ENCODE measurements at places on chromosomes 12 and 14.
A peak's percentile ranks its signal among the peaks of the same experiment; 100 is the strongest.

DNA sequence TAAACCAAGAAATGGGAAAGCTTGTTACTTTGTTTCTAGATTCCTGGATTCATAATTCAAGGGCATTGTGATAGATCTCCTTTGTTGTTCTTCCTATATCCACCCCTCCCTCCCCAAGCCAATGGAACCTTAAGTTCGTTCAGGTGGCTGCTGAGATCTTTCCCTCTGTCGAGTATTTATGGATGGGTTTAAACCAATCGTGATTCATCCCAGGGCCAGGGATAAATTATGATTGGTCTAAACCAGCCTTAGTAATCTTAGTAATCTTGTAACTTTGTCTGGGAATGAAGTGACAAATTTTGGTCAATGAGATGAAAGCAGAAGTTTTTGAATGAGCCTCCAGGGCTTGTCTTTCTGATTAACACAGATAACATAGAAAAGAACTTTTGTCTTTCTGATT lies 56.1 kb upstream of the PCED1B start:
- DNase-seq = no peak

DNA sequence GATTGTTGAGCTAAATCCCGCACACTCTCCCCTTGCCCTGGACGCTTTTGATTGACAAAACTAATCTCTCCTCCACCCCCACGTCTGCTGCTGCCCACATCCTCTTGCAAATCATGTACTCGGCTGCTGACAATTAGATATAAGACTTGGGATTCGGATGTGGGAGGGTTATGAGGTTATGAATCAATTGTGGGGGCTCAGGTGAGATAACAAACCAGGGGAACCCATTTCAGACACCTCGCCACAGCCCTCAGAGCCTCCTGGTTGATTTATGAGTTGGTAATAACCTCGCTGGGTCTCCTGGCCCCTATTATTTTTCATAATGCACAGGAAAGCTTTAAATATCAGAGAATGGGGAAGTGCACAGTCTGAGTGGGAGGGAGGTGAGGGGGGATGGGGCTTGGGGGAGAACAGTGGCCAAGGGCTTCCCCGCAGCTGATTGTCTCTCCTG lies 449.9 kb downstream of the DPF3 start:
- no peak for DNase-seq

- DNase-seq = no peak
Observed at GRCh38 chr12:52096332-52097044, 17.0 kb downstream of the SMIM41 start.

GRCh38 chr12:54631551-54631950 lies 3.1 kb downstream of the LACRT start:
- DNase-seq = no peak

- DNase-seq = no peak
Observed at GRCh38 chr12:48998497-48999353, 450 bp downstream of the DDN start.

GRCh38 chr12:132006056-132006680 lies 56.4 kb downstream of the EP400 start:
- no peak for DNase-seq

DNA sequence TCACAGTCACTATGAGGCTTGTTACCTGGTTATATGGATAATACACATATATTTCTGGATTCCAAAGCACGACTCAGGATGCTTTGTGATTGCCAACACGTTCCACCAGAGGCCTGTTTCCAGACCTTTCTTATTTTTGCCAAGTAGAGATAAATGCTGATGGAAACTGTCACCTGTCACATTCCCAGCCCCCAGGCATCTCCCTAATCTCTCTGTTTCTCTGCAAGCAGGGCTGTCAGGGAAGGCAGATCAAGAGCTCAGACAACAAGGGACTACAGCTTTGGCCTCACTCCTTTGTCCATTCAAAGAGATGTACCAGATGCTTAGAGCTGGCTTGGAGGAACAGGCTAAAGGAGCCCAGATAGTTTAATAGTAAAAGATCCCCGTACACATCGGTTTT lies 21.8 kb upstream of the DDHD1 start:
- DNase-seq = no peak

GRCh38 chr12:43978556-43978955 lies 142.7 kb downstream of the TMEM117 start:
- no peak for DNase-seq

DNA sequence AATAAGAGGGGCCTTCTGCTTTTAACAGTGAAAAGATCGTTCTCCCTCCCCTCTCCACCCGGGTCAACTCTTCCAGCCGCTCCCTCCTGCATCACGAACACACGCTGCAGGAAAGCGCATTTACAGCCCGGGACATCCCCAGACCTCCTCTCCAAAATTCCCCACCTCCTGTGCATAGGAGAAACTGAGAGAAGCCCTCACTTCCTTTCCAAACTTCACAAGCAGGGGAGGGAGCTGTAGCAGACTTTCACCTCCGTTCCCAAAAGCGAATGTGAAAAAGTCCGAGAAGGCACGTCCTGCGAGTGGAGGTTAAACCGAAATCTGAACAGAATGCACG lies 513 bp downstream of the BCAT1 start:
- DNase-seq = no peak

GRCh38 chr12:5440978-5441377 lies 9.1 kb downstream of the NTF3 start:
- no peak for DNase-seq

- no peak for DNase-seq
Observed at GRCh38 chr12:121059031-121059898, 20.2 kb upstream of the OASL start.

GRCh38 chr12:29428633-29429032 lies 47.7 kb upstream of the ERGIC2 start:
- DNase-seq = no peak

GRCh38 chr12:51270067-51270950 lies at the start of gene SMAGP:
TSS of gene SMAGP (minus strand) at chr12:51270415. CDS start at chr12:51269278, 1,137 bp downstream.
- peak; percentile 30 for DNase-seq

GRCh38 chr12:71787580-71787979 lies 32.9 kb downstream of the RAB21 start:
- DNase-seq = no peak

DNA sequence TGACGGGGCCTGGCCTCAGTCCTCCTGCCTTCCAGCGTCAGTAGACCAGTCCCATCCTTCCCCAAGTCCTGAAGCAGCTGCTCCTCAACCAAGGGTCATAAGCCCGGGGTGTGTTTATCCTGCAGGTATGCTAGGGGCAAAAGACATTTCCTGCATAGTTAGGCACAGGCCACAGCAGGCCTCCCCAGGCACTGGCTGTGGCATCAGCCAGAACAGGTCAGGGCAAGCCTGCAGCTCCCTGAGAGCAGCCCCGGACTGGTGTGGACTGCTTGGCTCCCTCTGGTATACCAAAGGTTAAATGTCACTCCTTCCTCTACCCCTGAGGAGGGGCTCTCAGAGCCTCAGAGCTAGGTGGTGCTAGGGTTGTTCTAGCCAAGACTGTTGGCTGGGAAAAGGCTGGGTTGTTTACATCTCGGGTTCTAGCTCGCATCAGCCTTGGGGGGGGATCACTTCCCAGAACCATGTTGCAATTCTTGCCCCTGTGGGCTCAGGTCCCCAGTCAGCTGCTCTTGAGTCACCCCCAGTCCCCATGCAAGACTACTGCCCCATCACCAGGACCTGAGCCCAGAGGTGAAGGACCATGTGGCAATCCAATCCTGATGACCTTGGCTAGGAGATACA lies 2.9 kb downstream of the MMP14 start:
- no peak for DNase-seq

DNA sequence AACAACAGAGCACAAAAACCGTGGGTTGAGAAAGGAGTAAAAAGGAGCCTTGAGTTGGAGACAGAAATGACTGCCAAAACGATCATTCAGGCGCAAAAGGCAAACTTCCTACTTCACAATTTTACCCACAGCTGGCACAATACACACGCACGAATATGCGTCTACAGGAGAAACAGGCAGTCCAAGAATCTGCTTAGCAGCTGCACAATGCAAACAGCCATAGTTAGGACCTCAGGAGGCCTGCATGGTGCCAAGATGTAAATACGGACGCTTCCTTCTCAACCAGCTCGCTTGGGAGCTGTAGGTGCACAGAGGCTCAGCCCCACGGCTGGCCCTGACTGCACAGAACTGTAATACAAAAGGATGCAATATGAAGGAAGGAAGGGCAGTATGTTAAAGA lies 250.1 kb upstream of the CAND1 start:
- no peak for DNase-seq

GRCh38 chr12:120734210-120734609 lies 8.6 kb downstream of the ACADS start:
- DNase-seq = no peak

- no peak for DNase-seq
Observed at GRCh38 chr12:115749071-115749841, 528.2 kb downstream of the MED13L start.

DNA sequence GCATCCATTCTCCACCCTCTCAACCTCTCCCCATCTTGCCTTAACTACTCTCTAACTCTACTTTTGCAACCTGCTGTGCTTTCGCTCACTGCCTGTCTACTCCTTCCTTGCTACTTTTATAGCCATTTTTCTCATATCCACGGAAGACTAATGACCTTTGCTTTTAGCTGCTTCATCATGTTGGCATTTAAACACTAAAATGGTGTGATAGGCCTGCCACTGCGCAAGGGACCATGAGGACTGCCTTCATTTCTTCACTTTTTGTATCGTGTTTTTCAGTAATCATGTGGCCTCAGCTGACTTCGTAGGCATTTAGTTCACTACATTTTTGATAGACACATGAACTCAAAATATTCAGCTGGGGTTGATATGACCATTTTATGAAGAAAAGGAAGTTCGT lies 252.1 kb downstream of the BCAT1 start:
- DNase-seq = no peak

DNA sequence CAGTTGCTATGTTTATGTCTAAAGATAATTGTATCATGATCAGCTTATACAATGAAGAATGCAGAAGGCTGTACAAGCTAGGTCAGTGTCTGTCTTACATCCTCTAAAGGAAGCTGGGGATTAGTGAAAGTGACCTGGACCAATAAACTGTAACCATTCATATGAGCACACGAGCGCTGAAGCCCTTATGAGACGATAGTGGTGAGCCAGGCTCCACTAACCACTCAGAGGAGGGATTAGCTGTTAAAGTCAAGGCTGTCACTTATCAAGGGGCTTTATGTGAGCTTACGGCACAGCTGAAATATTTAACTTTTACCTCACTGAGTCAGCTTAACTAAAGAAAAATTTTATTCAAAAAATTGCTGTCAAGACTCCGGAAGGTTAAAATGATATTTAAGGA lies 30.3 kb downstream of the NDUFA12 start:
- DNase-seq = no peak

- DNase-seq = no peak
Observed at GRCh38 chr12:26732005-26732908, 100.7 kb downstream of the ITPR2 start.

GRCh38 chr14:100754020-100754419 lies 27.3 kb downstream of the DLK1 start:
- no peak for DNase-seq

- DNase-seq = no peak
Observed at GRCh38 chr14:32986791-32987540, 48.3 kb downstream of the NPAS3 start.

- no peak for DNase-seq
Observed at GRCh38 chr12:17020765-17021164, 414.8 kb upstream of the LMO3 start.

DNA sequence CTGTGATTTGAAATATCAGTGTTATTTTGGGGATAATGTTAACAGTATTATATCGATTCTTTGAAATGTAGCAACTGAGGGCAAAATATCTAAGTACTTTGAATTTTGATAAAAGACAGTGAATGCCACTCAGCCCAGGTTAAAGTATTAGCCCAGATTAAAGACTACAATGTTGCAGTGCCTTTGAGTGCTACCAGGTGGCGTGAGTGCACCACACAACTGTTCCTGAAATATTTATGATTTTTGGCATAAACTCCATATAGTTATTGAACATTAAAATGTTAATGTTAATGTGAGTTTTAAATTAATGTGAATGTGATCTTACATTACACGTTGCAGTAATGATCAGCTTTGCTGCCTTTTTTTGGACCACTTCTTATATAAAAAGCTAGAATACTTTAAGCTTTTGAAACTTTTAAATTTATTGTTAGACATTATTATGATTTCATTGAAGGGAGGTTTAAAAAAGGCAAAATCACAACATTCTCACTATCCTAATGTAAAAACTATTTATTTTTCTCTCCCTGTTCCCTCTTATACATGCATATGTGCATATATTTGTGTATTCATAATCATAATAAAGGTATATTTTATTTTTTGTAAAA lies 22.5 kb downstream of the MRPS35 start:
- DNase-seq = no peak

- no peak for DNase-seq
Observed at GRCh38 chr14:101102875-101103274, 199.4 kb upstream of the RTL1 start.

- DNase-seq = no peak
Observed at GRCh38 chr14:75431827-75432226, 4.0 kb downstream of the JDP2 start.

- no peak for DNase-seq
Observed at GRCh38 chr12:24608637-24609285, 340.1 kb downstream of the BCAT1 start.

DNA sequence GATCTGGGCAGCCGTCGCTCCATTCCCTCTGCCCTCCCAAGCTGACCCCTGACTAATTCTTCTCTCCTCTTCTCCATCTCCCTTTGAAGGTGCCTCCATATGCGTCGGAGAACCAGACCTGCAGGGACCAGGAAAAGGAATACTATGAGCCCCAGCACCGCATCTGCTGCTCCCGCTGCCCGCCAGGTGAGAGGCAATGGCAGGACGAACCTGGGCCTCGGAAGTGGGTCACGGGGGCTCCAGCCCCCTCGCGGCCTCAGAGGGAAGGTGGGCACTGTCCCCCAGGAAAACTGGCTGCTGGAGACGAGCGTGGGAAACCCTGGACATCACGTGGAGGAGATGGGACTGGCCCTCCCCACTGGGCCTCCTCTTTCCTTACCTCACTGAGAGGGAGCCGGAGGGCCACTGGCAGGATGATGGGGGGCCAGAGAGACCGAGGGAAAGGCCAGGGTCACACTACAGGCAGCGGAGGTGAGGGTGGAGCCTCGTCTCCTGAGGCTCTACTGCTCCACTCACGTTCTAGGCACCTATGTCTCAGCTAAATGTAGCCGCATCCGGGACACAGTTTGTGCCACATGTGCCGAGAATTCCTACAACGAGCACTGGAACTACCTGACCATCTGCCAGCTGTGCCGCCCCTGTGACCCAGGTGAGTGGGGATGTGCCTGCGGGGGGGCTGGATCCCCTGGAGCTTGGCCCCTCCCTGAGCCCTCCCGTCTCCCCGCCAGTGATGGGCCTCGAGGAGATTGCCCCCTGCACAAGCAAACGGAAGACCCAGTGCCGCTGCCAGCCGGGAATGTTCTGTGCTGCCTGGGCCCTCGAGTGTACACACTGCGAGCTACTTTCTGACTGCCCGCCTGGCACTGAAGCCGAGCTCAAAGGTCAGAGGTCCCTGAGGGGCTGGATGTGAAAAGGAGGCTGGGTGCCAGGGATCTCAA lies 806 bp downstream of the LTBR start:
- DNase-seq = no peak
